Karpas-422 (cell line): ENCODE measurements at places on chromosomes 1 and 21.

DNA sequence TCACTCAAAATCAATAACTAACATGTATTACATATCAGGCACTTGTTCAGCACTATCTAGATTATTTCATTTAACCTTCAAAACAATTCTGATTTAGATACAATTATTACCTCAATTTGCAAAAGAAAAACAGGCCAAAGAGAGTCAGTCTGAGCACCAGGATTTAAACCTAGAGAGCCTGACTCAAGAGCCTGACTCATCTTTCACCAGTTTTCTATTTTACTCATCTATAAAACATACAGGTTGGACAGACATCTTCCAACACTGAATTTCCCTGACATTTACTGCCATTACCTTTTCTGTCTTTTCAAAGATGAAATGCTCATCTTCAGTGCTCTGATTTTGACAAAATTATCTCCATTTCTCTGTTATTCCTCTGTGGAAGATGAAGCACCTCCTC is 116.5 kb downstream of the MRPL39 start:
- DNase-seq: no peak

- DNase-seq: no peak
These were observed 181.1 kb downstream of the FCRL5 start for GRCh38 chr1:157371221-157371620.

DNA sequence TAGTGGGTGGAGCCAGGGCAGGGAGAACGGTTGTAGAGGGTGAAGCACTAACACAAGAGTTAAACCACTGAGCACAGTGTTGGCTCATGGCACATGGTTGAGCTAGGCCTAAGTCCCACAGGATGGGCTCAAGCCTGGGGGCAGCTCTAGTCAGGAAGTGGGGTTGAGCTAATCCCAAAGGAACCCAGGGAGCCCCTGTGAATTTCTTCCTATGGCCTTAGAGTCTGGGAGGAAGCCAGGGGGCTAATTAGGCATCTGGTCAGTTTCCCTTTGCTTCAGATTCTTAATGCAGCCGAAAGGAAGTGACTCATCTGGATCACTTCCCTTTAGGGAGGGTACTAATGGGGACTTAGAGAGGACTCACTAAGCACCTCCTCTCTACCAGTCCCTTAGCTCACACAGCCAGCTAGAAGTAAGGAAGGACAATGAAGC is 10.1 kb downstream of the CFAP45 start:
- peak; percentile 74 for DNase-seq

DNA sequence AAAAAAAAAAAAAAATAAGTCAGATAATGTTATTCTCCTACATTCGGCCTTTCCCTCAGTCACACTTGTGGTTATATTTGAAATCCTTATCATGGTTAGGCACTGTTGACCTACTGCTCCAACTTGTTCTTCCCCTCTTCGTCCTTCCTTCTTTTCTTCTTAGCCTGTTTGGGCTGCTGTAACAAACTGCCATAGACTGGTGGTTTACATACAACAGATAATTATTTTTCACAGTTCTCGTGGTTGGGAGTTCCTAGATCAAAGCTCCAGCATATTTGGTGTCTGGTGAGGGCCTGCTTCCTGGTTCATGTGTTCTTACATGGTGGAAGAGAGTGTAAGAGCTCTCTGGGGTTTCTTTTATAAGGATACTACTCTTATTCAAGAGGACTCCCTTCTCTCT is 73.4 kb downstream of the RABGAP1L start:
- DNase-seq: no peak

GRCh38 chr1:92365378-92366039 is 66.7 kb downstream of the RPAP2 start:
- no peak for DNase-seq

DNA sequence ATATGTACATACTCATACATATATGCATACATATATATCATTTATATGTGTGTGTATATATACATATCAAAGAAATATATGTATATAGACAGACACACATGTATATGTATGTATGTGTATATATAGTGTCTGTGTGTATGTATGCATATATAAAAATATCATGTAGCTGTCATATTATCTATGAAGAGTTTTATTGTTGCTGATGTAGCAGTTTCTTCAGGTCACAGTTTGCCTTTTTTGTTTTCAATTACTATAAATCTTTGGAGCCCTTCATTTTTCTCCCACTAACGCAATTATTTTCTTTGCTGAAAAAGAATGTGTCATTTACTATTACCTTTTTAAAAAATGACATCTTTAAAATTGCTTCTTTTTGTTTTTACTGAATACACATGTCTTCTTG is 904.5 kb downstream of the PLA2G4A start:
- no peak for DNase-seq

GRCh38 chr1:44620072-44620471 is 54.2 kb downstream of the TMEM53 start:
- DNase-seq: no peak
